ENCODE measurements at places on chromosomes 2 and 18.

DNA sequence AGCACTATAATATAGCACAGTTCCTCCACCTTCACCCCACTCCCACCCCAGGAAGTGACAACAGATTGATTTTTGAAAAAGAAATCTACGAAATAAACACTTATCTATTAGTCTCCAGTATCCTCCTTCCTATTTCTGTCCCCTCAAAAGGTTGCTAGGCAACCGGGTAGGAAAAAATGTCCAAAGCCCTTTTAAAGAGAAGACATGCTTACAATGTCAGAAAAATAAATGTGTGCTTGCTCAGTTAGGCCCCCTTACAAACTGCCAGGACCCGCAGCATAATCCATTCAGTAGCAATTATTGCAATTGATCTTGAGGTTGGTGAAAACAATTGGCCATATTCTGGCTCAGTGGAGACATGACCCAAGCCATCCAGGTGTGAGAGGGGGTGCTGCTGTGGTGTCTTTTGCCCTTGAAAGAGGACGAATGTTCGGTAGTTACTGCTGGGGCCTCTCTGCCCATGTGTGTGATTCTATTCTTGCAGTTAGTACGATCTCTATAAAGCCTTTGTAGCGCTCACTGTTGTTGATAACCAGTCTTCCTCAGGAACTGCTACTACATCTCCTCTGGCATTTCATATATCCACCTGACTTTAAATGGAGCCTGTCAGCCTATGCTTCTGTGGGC lies 144.3 kb downstream of the MYO3B start:
- no peak for DNase-seq

GRCh38 chr18:74419761-74420160 lies 37.3 kb downstream of the DIPK1C start:
- no peak for DNase-seq

- no peak for DNase-seq
Observed at GRCh38 chr2:75607988-75608683, 38.4 kb upstream of the MRPL19 start.

- DNase-seq = peak; percentile 37
Observed at GRCh38 chr2:143132355-143132754, 3.1 kb downstream of the ARHGAP15 start.

- DNase-seq = peak; percentile 70
Observed at GRCh38 chr18:56825321-56825720, 174.2 kb downstream of the WDR7 start.

GRCh38 chr2:191687867-191688266 lies 9.9 kb downstream of the NABP1 start:
- DNase-seq = no peak

DNA sequence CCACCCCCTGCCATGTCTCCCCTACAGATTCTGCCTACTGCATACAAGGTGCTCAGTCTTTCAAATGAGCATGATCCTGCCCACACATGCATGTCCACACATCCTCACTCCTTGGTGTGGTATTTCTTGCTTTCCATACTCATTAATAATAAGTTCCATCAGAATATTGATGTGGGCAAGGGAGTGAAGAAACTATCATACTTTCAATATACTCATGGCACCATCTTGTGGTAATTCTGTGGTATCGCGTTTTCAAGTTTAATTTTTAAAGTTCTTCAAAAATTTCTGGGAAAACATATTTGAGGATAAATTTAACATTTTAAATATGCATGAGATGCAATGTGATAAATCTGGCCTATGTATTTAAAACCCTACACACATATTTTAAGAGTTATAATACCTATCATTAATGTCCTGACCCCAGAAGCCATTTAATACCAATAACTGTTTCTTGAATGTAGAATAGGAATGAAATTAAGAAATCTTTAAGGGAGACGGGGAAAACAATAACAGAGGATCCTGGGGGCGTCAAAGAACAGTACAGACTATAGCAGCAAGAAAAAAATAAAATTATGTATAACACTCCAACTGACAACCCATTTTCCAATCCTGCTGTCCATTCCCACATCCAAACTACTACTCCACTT lies 110.1 kb downstream of the ZNF385B start:
- peak; percentile 3 for DNase-seq

- no peak for DNase-seq
Observed at GRCh38 chr2:240919161-240919781, 13.1 kb downstream of the CROCC2 start.

DNA sequence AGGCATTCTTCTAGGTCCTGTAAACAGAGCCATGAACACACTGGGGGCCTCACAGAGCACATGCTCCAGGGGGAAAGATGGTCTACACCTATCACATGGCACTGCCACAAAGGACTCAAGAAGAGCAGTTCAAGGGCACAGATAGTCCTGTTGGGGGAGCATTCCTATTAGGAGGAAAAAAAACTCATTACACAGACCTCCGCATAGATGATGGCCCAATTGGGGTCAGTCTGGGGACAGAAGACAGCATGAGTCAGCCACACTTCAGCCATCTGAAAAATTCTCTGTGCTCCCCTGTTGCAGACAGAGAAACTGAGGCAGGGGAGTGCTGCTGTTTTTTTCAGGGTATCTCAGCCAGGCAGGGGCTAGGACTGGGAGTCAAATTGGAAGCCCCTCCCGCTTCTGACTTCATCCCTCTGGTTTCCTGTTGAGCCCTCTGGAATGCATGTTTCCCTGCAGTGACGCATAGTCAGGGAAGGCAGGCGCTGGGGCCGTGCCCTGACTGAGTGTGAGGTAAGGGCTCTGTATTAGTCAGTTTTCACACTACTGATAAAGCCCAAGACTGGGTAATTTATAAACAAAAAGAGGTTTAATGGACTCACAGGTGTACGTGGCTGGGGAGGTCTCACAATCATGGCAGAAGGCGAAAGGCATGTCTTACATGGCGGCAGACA lies 67.9 kb downstream of the RHOB start:
- no peak for DNase-seq
